ENCODE measurements at places on chromosomes 7 and 10.

DNA sequence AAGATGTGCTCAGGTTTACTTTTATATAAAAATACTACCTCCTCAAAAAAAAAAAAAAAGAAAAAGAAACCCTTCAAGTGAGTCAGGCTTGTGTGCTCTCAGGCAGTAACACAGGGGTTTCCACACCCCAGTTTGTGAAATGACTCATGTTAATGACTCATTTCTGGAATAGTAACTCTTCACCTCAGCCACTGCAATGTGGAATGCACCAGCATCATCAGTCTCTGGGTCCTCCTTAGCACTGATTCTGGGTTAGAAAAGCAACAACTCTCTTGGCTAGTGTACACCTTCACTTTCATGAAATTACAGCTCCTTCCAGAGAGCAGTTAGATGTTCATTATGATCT is 110.6 kb downstream of the EMX2 start:
- no peak for DNase-seq

GRCh38 chr7:125193263-125193662 is 263.6 kb upstream of the POT1 start:
- no peak for DNase-seq

GRCh38 chr10:85311613-85312337 is 983.4 kb downstream of the CCSER2 start:
- DNase-seq = no peak

DNA sequence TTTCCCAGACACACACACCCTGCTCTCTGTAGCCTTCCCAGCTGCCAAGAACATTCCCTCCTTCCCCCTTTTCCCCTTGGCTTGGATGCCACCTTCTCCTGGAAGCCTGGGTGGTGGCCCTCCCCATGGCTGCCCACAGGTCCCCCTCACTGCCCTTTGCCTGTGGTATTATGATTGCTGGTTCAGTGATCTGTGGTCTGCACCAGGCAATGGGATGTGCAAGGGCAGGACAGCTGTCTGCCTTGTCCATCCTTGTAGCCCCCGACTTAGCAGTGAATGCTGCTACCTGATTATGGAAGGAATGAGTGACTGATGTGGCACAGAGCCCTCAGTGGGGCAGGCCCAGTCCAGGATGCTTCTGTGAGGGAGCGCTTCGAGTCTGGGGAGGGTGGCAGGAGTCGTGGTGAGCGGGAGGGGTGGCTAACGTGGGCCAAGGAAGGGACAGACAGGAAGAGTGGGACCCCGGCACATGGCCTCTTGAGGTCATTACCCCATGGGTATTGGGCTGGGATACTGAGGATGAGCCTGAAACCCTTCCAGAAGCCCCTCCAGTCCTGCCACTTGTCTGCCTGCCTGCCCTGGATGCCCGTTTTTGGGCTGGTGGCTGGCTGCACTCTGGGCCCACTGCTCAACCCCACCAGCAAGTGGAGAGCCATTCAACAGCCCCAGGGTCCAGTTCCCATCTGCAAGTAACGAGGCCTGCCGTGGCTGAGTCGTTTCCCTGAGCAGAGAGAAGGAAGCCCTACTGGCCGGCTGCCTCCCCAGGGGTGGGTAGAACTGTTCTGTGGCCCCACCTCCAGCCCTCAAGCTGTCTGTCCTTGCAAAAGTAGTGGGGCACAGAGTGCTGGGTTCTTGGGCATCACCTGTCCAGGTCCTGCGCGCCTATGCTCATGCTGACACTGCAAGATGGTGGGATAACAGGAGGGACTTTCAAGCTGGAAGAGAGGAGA is 8.8 kb downstream of the CHST3 start:
- DNase-seq = no peak

DNA sequence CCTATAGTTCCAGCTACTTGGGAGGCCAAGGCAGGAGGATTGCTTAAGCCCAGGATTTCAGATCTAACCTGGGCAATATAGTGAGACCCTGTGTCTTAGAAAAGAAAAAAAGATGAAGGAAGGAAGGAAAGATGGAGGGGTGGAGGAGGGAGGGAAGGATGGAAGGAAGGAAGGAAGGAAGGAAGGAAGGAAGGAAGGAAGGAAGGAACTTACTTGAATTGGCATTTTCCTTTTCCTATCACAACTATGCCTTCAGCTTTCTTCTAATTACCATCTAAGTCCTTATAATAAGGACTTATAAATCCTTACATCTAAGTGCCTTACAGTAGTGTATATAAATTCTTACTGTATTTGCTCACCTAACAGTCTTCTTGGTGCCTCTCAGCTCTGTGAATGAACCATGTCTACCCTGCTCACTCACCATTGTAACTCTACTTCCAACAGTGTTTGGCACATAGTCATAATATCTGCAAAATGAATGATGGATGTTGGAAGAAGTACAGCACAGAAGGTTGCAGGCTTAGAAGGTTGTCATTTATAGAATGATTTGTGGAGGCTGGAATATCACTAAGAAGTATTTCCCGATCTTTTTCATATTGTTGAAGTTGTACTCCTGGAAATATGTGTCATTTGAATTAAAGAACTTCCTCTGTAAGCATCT is 125.5 kb downstream of the KIAA1217 start:
- DNase-seq = no peak

GRCh38 chr10:97196223-97197029 is 10.7 kb upstream of the SLIT1 start:
- no peak for DNase-seq

GRCh38 chr7:27522566-27522965 is 140.1 kb downstream of the HIBADH start:
- DNase-seq = no peak

DNA sequence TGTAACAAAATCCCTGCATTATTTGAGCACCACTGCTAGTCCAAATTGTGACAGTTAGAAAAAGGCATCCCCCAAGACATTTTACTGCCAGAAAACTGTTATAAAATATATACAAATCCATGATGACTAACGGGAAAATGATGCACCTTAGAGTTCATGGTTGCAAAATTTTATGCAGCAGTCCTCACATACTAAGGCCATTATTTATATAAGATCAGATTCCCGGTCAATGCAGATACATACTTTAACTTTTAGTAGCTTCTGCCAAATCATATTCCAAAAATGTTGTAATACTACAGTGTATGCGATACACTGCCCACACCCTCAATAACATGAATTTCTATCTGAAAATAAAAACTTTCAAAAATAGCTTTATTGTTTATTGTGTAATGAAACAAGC is 239.9 kb upstream of the ZNF32 start:
- DNase-seq = no peak

DNA sequence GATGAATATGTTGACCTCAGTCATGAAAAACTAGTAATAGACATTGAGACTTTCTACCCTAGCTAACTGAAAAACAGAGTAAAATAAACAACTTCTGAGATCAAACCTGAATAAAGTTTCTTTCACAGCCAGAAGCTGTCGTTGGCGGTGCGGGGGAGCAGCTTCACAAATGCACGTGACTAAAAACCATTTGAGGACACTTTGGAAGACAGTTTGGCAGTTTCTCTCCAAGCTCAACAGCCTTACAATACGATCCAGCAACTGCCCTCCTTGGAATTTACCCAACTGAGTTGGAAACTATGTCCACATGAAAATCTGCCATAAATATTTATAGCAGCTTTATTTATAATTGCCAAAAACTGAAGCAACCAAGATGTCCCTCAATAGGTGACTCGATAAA is 63.1 kb downstream of the CYTH3 start:
- DNase-seq = no peak

DNA sequence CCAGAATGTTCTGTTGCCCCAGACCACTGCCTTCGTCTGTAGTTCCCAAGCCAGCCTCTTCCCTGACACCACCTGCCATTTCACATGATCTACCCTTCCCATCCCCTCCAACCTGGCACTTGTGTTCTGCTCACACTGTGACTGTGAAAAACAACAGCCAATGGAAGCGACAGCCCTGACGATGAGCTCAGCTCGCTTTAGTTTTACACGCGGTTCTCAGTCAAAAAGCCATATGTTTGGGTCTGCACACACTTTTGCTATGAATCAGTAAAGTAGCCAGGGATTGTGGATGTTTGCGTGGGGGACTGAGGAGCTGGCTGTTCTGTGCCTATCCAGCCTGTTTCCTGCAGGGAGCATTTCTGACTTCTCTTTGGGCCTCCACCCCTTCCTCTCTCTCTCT is 282.7 kb downstream of the WDR11 start:
- DNase-seq = no peak

All from cortex of kidney (tissue), 1 donor.